ENCODE measurements at places on chromosomes 12 and 14.
A peak's percentile ranks its signal among the peaks of the same experiment; 100 is the strongest.

DNA sequence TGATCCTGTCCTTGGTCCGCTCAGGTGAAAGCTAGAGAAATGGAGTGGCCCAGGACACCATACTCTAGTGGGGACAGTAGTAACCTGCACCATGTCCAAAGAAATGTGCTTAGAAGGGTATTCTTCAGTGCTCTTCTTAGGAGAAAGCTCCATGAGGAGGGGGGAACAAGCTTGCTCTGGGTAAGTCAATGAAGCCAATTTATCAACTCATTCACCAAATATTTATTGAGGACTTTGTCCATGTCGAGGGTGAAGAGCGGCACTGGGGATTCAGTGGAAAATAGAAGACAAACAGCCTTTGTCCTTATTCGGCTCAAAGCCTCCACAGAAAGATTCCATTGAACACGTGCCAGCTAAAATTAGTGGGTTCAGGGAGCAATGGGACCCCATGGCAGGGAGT is 677.8 kb downstream of the BCL11B start:
- no peak for DNase-seq

DNA sequence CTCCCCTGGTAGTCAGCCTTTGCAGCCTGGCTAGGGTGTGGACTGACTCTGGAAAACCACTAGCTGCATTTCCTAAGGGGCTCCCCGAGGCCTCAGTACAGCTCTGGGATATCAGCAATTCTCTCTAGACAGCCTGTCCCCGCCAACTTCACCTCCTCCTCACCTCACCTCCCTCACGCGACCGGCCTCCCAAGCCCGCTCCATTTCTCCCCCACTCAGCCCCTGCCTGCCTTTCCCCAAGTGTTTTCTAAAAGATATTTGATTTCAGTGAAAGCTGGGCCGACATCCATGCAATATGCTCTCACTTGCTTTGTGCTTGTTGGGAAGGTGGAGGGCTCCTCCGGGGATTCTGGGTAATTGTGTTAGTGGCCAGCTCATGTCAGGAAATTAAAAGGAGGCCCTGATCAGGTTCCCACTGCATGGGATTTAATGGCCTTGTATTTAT is 91.8 kb downstream of the ESRRB start:
- DNase-seq: no peak

DNA sequence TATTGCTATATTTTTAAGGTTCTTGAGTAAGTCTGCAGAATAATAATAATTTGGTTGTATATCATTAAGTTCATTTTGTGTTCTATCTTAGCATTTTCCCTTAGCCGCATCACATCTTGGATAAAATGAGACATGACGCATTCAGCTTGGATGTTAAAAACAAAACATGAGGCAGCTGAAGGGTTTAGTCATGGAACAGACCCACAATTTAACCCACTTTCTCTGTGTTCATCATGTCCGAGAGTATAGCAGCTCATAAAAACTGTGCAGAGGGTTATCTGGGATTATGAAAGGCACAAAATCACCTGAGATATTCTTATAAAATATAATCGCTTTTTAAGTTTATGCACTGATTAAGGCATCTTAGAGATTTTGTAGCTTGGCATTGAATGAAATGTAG is 219.3 kb downstream of the TRHDE start:
- no peak for DNase-seq

- DNase-seq: no peak
Measured at GRCh38 chr14:64766430-64767151, 62.4 kb downstream of the PLEKHG3 start.

DNA sequence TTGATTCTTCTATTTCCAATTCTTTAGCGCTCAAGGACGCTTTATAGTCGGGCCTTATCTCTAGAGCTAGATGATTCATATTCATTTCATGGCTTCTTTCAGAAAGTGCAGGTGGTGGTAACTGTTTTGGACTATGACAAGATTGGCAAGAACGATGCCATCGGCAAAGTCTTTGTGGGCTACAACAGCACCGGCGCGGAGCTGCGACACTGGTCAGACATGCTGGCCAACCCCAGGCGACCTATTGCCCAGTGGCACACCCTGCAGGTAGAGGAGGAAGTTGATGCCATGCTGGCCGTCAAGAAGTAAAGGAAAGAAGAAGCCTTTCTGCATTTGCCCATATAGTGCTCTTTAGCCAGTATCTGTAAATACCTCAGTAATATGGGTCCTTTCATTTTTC is 241.9 kb downstream of the PAWR start:
- no peak for DNase-seq

DNA sequence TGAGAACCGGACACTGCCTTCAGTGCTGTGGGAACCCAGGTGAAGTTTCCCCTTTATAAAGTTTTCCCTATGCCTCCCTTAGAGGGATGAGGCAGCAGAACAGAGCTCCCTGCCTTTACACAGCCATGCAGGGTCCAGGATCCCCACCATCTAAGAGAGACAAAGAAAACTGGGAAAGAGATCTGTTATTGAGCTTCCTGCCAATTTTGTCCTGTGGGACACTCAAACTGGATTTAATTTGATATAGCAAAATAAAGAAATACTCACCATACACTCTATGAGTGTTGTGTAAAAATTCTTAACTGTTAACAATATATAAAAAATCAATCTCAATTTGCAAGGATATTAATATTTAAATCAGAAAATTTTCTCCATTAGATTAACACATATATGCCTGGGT is 69.9 kb downstream of the DRAM1 start:
- DNase-seq: no peak

- no peak for DNase-seq
Measured at GRCh38 chr12:68479261-68479895, 131.3 kb upstream of the RAP1B start.

- DNase-seq: peak; percentile 58
Measured at GRCh38 chr12:54993181-54993835, 8.7 kb upstream of the TESPA1 start.

GRCh38 chr12:96143392-96143791 is 50.8 kb upstream of the ELK3 start:
- no peak for DNase-seq

DNA sequence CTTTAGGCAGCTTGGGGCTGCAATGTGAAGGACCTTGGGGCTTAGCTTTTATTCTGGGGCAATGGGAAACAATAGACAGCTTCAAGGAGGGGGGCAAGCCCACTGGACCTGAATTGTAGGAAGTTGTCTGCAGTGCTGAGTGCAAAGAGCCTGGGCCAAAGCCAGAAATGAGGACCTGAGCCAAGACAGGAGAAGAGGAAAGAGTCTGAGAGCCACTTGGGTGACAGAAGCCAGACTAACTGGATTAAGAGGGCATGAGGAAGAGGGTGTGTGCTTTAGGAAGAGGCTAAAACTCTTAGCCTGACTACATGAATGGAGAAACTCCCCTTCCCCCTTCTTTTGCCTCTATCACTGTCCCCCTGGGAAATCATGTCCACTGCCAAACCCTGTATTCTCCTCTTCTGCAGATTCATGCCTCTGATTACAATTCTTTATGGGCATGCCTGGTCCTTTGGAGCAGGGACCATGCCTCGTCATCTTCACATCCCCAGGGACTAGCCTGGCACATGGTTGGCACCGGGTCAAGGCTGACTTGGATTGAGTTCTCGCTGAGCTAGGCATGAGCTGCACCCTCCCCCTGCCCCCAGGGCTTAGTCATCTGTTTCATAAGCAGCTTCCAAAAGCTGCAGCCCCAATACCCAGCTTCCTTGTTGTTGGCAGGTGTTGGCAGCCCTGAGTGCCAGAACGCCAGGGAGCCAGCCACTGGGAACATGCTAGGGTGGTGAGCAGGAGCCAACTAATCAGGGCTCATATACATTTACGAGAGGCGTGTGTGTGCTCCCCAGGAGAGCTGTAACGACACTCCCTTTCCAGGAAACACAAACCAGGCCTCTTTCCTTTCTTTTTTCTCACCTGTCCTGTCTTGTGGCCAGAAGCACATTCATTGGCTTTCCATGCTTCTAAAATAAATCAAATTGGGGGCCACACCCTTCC is 27.7 kb upstream of the JDP2 start:
- no peak for DNase-seq

DNA sequence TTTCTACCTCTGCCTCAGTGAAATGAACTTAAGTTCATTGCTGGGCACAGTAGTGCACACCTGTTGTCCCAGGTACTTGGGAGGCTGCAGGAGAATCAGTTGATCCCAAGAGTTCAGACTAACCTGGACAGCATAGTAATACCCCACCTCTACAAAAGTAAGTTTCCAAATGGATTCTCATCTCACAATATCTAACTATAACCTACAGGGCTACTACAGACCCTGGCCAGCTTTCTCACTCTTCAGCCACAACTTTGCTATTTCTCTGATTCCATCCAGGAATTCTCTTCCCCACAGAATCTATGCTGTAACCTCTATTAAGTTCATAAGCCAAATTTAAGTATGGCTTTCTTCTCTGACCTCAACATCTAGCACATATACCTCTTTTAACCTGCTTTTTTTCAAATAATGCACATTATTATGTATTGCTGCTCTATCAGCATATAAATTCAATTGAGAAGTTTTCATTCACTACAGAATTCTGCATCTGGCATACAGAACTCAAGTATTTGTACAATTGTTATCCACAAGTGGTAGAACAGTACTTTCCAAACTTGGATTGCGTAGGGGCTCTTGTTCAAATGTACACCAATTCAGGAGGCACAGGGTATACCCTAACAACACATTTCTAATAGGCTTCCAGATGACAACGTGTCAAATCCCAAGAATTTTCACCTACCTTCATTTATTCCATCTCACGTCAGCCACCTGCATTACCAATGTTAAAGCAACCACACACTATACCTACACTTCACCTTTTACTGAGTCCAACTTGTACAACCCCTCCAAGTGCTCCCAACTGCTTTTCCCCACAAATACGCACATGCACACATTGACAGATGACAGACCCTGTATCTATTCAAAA is 3.8 kb downstream of the RPS29 start:
- DNase-seq: no peak

- DNase-seq: no peak
Measured at GRCh38 chr14:61567838-61568571, 127.3 kb upstream of the HIF1A start.

- DNase-seq: no peak
Measured at GRCh38 chr12:13613297-13613696, 368.1 kb downstream of the GRIN2B start.

- peak; percentile 63 for DNase-seq
Measured at GRCh38 chr14:23559010-23559925, 3.2 kb downstream of the THTPA start.

DNA sequence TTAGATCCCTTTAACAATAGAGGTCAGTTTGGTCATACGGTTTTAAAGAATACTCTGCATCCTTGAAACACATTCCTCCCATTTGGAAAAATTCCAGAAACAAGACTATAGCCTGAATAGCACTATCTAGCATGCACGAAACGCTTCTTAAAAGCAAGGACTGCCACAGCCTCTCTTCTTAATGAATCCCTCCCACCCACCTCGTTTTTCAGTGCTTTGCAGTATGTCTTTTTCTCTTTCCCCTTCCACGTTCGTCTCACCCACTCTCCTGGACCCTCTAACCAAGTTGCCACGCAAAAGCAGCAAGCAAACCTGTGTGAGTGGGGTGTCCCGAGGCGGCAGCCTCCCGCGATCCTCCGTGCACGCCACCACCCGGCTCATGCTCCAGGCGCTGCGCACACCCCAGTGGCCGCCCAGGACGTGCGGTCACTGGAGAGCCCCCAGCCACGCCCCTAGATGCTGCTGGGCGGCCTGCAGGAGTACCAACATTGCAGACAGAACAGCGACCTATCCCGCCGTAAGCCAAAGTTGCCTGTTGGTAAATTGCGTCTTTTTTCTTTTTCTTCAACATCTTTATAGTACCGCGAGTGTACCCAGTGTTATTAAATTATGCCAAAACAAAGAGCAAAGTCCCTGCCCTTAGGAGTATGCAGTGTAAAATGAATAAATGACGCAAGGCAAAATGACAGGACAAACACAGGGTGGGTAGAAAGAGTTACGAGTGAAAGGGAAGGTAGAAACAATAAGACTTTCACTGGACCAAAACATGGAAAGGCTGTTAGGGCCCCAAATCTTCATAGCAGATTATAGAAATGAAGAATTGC is at the start of gene SLC38A4:
SLC38A4 (minus strand) TSS at position 407 of the 824 bp plus-strand sequence. CDS start 32,926 bp downstream, outside the sequence.
- no peak for DNase-seq

GRCh38 chr14:105502446-105503295 is 11.6 kb downstream of the TEDC1 start:
- DNase-seq: no peak

DNA sequence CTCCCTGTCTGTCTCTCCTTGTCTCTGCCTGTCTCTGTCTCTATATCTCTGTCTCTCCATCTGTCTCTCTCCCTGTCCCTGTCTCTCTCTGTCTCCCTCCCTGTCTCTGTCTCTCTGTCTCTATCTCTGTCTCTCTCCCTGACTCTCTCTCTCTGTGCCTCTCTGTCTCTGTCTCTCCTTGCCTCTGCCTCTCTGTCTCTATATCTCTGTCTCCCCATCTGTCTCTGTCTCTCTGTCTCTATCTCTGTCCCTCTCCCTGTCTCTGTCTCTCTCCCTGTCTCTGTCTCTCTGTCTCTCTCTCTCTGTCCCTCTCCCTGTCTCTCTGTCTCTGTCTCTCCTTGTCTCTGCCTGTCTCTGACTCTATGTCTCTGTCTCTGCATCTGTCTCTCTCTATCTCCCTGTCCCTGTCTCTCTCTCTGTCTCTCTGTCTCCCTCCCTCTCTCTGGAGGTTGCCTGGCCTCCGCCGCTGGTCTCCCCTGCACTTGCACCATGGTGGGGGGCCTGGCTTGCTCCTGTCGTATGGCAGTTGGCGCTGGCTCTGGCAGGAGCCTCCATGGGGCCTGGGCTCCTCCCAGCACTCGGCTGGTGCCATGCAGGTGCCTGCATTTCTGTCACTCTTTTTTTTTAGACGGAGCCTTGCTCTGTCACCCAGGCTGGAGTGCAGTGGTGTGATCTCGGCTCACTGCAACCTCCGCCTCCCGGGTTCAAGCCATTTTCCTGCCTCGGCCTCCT is 28.3 kb downstream of the MMP17 start:
- DNase-seq: no peak

- no peak for DNase-seq
Measured at GRCh38 chr14:37566811-37567371, 28.2 kb downstream of the FOXA1 start.

DNA sequence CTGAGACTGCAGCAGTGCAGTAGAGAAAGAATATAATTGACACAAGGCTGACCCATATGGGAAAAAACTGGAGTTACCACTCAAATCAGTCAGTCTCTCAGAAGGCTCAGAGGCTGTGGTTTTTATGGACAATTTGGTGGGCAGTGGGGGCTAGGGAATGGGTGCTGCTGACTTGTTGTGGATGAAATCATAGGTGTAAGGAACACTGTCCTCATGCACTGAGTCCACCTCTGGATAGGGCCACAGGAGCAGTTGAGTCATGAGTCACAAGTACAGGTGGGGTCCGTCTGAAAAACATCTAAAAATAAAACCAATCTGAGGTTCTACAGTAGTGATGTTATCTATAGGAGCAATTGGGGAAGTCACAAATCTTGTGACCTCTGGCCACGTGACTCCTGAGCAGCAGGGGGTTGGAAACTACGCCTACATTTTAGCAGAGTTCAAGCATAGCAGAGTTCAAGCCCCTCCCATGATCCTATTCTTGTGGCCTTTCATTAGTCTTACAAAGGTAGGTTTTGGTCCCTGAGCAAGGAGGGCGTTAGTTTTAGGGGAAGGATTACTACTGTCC is 18.1 kb upstream of the SGPP1 start:
- no peak for DNase-seq

GRCh38 chr12:47634127-47634526 is 71.7 kb downstream of the RPAP3 start:
- DNase-seq: no peak

All from effector CD4-positive, alpha-beta T cell (primary cell).